Left lung (tissue), 14 donors: ENCODE measurements at places on chromosomes 2 and 18. TPM values are rescaled to one million over a fixed set of nuclear protein-coding genes. Genes with fewer than 3 reads are reported as not detected.

The SRD5A2 gene
- polyA plus RNA-seq: 0.78 TPM

The CFAP65 gene
- 1.0 TPM for polyA plus RNA-seq

The PLCL1 gene
- polyA plus RNA-seq: 7.9 TPM

The KCMF1 gene
- 50.3 TPM for polyA plus RNA-seq

The GAREM1 gene
- polyA plus RNA-seq: 13.4 TPM

The IL18R1 gene
- polyA plus RNA-seq: 2.7 TPM

The ALPI gene
- polyA plus RNA-seq: not detected

The IL36RN gene
- polyA plus RNA-seq: 0.14 TPM

The HOXD8 gene
- 1.6 TPM for polyA plus RNA-seq

The CXCR1 gene
- 0.18 TPM for polyA plus RNA-seq

The SRSF7 gene
- 228 TPM for polyA plus RNA-seq

The HSPE1 gene
- 170 TPM for polyA plus RNA-seq

The PPP1R1C gene
- 4.0 TPM for polyA plus RNA-seq

The TAF4B gene
- polyA plus RNA-seq: 4.0 TPM

DNA sequence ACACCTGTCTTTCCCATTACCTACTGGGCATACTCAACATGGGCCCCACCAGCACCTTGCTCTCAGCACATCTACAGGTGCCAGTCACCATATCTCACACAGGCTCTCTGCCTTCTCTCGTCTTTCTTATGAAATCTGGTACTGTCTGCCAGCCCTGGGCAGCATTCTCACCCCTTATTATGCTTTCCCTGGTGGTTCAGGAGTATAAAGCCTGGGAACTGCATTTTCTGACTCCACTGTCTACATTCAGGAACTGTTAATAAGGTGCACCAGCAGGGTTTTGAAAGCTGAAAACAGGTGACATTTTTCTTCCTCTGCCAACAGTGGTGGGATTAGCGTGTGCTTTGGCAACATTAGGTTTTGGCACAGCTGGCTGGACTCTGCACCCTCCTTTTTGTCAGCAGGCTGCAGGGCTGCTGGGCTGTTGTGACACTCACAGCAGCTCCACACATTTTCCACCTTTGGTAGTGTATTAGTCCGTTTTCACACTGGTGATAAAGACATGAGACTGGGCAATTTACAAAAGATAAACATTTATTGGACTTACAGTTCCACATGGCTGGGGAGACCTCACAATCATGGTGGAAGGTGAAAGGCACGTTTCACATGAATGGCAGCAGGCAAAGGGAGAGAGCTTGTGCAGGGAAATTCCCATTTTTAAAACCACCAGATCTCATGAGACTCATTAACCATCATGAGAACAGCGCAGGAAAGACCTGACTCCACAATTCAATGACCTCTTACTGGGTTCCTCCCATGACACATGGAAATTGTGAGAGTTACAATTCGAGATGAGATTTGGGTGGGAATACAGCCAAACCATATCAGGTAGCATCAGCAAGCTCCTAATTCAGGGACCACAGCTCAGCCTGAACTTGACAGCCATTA is 343.1 kb upstream of the LYPD1 start:
- DNase-seq: no peak

GRCh38 chr2:66344087-66344663 is 90.8 kb upstream of the MEIS1 start:
- no peak for DNase-seq

- no peak for DNase-seq
Measured at GRCh38 chr2:211248841-211249240, 692.4 kb downstream of the CPS1 start.

DNA sequence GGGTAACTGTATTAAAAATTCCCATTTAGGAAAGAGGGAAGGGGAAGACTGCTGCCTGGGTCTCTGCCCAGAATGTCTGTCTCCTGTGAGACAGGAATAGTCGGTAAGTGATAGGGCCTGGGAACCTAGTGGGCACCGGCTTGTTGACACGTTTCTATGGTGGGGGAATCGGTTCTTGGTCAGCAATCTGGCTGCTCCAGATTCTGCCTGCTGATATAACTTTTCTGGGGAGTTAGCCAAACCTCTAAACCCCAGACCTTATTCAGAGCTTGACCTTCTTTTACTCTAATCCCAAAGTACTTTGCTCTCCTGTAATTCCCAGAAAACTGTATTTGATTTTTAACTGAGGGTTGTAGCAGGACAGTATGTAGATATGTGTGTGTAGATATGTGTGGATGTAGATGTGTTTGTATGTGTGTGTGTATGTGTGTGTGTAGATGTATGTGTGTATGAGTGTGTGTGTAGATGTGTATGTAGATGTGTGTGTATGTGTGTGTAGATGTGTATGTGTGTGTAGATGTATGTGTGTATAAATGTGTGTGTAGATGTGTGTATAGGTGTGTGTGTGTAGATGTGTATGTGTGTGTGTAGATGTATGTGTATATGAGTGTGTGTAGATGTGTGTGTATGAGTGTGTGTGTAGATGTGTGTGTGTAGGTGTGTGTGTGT is 61.8 kb upstream of the TXNDC2 start:
- no peak for DNase-seq

DNA sequence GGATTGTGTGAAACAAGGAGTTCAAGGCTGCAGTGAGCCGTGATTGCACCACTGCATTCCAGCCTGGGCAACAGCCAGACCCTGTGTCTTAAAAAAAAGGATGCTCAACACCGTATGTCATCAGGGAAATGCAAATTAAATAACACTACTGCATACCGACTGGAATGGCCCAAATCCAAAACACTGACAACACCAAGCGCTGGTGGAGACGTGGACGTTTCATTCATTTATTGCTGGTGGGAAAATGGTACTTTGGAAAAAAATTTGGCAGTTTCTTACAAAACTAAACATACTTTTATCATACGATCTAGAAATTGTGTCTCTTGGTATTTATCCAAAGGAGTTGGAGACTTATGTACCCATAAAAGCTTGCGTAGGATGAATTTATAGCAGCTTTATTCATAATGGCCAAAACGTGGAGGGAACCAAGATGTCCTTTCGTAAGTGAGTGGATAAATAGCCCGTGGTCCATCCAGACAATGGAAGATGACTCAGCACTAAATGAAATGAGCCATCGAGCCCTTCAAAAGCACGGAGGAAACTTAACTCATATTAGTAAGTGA is 24.2 kb downstream of the NEU4 start:
- DNase-seq: no peak

DNA sequence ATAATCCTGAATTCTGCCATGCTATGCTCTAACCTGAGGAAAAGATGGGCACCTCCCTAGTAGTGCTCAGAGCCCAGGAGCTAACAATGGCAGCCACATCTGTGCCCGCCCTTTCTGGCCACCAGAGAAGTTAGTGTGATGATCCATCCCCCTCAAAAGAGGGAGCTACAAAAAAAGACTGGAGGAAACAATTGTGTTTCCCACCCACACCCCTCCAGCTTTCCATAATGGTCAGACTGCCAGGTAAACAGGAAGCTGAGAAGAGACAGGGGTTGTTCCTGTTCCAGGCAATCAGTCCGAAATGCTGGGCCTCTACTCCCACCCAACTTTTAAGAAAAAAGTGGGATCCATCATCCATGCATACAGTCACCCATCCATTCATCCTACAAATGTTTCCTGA is 3.2 kb downstream of the TBC1D8 start:
- no peak for DNase-seq

DNA sequence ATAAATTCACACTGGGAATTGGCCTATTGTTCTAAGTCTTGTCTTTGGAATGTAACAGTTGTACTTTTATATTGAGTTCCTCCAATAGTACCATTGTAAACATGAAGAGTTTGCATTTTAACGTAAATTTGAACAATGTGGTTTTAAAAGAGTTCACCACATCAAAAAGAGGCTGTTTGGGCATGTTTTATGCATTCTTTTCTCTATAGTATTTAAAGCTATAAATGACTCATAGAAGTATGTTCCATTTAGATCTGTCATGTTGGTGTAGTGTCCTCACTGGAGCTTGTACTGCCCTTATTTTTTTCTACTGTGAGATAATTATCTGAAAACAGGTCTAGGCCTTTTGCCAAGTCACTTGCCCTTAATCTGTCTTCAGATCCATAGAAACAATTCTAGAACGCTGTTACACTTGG is 141.9 kb downstream of the RHBDD1 start:
- no peak for DNase-seq

GRCh38 chr18:66342577-66342976 is 261.3 kb downstream of the CDH19 start:
- no peak for DNase-seq

- no peak for DNase-seq
Measured at GRCh38 chr2:169756342-169756741, 22.7 kb downstream of the KLHL23 start.

GRCh38 chr18:74013955-74014354 is 133.7 kb downstream of the FBXO15 start:
- DNase-seq: peak; percentile 73

DNA sequence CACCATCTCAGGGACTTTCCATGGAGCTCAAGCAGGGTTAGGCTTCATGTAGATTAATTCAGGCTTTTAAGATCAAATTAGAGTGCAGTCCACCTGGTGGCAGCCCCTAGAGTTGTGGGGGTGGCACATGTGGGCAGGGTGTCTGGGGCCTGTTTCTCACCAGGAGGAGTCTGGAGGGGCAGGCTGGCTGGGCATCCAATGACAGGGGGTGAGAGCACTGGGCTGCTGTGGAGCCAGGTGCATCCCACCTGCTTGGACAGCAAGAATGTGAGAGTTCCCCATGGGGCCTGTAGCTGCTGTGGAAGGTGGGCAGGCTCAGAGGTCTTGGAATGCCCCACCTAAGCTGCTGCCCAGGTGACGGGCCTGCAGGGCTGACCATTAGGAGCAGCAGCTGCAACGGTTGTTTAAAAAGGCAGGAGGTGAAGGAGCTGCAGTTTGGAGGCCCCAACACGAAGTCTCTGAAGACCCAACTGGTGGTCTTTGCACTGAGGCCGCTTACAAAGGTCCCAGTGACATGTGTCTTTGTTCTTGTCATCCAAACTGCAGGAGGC is 686.3 kb upstream of the HS6ST1 start:
- DNase-seq: no peak

DNA sequence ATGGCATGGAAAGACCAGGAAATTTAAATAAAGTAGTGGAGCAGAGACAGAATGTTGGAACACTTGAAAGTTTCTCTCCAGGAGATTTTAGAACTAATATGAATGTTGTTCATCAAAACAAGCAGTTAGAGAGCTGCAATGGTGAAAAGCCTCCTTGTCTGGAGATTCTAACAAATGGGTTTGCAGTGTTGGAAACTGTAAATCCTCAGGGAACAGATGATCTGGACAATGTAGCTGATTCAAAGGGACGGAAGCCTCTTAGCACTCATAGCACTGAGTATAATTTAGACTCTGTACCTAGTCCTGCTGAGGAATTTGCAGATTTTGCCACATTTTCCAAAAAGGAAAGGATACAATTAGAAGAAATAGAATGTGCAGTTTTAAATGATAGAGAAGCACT is 27.7 kb downstream of the AFTPH start:
- no peak for DNase-seq

DNA sequence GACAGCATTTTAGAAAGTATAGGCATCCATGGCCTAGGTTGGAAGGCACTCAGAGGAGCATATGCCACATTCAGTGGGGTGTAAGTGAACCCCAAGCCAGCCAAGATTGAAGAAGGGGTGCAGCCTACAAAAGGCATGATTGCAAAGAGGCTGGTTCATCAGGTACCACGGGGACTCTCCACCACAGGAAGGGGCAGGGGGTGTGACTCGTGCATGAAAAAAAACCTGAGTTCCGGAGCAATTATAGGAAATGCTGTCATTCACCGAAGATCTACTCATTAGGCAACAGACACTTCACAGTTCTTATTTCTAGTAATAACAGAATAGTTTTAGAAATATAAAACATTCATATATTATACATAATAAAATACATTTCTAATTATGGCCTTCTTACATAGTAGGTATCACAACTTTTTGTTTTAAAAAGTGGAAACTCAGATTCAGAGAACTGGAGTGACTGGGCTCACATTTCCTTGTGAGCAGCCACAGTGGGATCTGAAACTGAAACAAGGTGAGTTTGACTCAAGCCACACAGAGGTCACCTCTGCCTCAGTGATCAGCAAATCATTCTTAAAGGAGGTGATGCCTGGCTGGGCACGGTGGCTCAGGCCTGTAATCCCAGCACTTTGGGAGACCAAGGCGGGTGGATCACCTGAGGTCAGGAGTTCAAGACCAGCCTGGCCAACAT is 188.4 kb upstream of the GYPC start:
- DNase-seq: no peak

- no peak for DNase-seq
Measured at GRCh38 chr2:238915596-238915995, 67.7 kb downstream of the TWIST2 start.

DNA sequence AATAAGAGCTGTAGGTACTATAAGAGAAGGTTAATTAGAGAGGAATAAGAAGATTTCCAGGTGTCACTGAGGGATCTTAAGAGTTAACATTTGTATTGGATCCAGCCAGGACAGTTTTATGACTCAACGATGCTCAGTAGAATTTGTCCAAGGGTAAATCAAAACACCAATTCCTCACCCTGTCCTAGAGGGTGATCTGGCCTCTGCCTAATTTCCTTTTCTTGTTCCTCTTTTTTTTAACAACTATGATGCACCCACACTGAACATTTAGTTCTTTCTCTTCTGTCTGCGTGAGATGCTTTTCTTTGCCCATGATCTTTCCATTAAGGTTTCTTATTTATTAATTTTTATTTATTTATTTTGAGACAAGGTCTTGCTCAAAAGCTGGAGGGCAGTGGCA is 92.0 kb downstream of the PMS1 start:
- no peak for DNase-seq

- no peak for DNase-seq
Measured at GRCh38 chr2:69099541-69099940, 86.6 kb downstream of the ANTXR1 start.

GRCh38 chr18:429030-429429 is 71.5 kb downstream of the COLEC12 start:
- no peak for DNase-seq

- DNase-seq: no peak
Measured at GRCh38 chr2:105299290-105299689, 30.2 kb downstream of the TGFBRAP1 start.

- no peak for DNase-seq
Measured at GRCh38 chr2:221468317-221468716, 103.8 kb downstream of the EPHA4 start.

DNA sequence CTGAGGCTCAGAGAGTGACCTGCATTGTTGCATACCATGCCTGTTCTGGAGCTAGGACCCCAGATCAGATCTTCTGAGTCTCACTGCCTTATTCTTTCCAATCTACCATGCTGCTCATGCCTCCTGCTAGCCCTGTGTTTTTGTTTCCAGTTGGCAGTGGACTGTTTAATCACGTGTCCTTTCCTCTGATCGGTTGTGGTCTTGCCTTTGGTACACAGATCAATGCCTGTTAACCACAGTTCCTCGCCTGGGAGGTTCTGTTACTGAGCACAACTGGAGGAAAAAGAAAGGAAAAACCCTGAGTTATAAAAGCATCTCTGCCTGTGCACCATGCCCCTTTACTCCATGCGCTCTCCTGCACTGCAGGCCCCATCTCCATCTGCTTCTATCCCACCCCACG is 329.1 kb downstream of the SETBP1 start:
- no peak for DNase-seq
